ENCODE measurements at places on chromosomes 13 and 19. TPM values are rescaled to one million over a fixed set of nuclear protein-coding genes. Genes with fewer than 3 reads are reported as not detected.

KIR2DL3 gene
- not detected for total RNA-seq

NUMBL gene
- 22.0 TPM for total RNA-seq

DNA sequence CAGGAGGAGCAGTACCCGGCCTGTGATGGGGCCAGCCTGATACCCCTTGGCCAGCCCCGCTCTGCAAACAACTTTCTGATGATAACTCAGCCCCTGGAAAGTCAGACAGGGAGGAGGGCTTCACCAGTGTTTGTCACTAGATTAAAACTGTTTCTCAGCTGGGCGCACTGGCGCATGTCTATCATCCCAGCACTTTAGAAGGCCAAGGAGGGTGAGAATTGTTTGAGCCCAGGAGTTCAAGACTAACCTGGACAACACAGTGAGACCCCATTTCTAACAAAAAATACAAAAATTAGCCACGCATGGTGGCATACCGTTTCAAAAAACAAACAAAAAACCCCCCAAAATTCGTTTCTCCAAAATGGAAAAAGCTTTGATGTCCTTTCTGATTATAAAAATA, 5.5 kb upstream of the CERS1 start:
- DNase-seq: no peak
- peaks cover 2% of the 10 kb centered on the region for H3K36me3 ChIP-seq
- H3K4me1 ChIP-seq: no peaks in the 10 kb centered on the region
- no peak overlapping the region for H3K4me3 ChIP-seq
- H3K27ac ChIP-seq: no peak overlapping the region
- H3K27me3 ChIP-seq: peaks cover 4% of the 10 kb centered on the region

GRCh38 chr19:50333737-50334617, 4.8 kb upstream of the KCNC3 start:
- H3K27ac ChIP-seq: no peak overlapping the region
- peak overlapping the region; percentile 32 for H3K4me3 ChIP-seq
- peaks cover 15% of the 10 kb centered on the region for H3K4me1 ChIP-seq
- peak; percentile 82 for DNase-seq

GRCh38 chr19:10217085-10217484, 14.0 kb downstream of the S1PR2 start:
- H3K27ac ChIP-seq: no peak overlapping the region
- H3K4me1 ChIP-seq: no peaks in the 10 kb centered on the region
- DNase-seq: no peak
- H3K27me3 ChIP-seq: no peaks in the 10 kb centered on the region
- H3K36me3 ChIP-seq: no peaks in the 10 kb centered on the region
- no peak overlapping the region for H3K4me3 ChIP-seq

DNA sequence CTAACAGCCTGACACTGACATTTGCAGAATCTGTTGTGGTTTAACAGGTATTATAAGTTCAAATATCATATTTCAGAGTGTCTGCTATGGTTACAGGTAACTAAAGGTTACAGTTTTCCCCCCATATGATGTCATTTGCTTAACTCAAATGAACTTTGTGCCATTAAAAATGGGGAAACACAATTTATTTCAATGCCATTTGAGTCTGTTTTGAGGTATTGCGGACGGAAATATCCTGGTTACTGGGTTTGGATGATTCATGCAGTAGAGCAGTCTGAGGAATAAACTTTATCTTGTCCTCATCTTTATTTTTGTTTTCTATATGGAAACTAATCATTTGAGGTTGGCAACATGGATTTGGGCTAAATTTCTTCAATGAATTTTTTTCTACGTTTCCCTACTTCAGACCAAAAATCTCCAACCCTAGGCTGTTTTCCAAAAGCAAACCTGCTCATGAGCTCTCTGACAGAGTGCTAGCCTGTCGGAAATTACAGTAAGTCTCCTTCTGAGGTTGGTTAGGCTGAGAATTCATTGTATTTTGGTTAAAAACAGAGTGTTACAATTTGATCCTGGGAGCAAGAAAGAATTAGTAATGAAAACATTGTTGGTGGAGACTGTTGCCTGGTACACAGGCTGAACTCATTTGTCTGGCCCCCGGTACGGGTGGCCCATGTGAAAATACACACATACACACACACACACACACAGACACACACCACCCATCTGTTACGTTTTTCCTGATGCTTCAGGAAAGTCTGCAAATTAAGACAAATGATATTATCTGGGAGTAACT, 66.1 kb downstream of the AKAP11 start:
- no peaks in the 10 kb centered on the region for H3K36me3 ChIP-seq
- no peak overlapping the region for H3K27ac ChIP-seq
- H3K4me3 ChIP-seq: no peak overlapping the region
- no peaks in the 10 kb centered on the region for H3K4me1 ChIP-seq
- DNase-seq: no peak

GRCh38 chr19:40241809-40242384, 15.4 kb upstream of the CCNP start:
- peaks cover 3% of the 10 kb centered on the region for H3K36me3 ChIP-seq
- no peak overlapping the region for H3K27ac ChIP-seq
- H3K27me3 ChIP-seq: no peaks in the 10 kb centered on the region
- no peak for DNase-seq
- H3K4me3 ChIP-seq: no peak overlapping the region

DNA sequence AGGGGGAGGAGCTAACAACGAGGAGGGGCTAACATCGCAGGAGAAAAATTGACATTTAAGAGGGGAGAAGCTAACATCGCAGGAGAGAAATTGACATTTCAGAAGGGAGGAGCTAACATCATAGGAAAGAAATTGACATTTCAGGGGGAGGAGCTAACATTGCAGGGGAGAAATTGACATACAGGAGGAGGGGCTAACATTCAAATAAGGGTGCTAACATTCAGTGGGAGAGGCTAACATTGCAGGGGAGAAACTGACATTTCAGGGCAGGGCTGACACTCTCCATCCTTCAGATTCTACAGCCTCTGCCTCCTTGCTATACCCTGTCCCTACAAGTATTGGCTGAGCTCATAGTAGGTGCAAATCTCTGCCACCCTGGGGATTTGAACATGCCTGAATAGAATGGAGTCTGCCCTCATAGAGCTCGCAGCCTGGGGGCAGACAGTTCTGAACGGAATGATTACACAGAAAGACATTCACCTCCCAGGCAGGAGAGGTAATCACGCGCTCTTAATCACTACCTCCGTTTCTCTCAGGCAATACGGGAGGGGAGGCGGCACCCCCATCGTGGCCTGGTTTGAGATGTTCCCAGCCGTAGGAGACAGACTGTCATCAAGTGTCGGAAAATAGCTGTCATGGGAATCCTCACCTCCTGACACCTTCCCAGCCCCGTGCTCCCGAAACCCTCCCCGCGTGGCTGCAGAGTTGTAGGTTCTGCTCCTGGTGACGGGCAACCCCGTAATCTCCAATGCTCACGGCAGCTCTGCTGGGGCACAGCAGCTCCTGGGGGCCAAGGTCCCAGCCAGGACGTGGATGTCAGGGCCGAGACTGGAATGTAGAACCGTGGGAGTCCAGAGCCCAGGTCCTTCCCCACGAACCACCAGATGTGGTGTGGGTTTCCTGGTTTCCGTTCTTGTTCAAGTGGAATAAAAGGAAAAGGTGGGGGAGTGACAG, 9.5 kb downstream of the GPR32 start:
- H3K4me1 ChIP-seq: no peaks in the 10 kb centered on the region
- DNase-seq: no peak
- H3K27me3 ChIP-seq: peaks cover 13% of the 10 kb centered on the region
- H3K4me3 ChIP-seq: no peak overlapping the region

- H3K27ac ChIP-seq: peak within 1 kb of the TSS; percentile 24
- H3K4me3 ChIP-seq: peak within 1 kb of the TSS; percentile 27
- no peak for DNase-seq
- no peaks in the 10 kb centered on the region for H3K36me3 ChIP-seq
- no peaks in the 10 kb centered on the region for H3K4me1 ChIP-seq
- no peaks in the 10 kb centered on the region for H3K27me3 ChIP-seq
These were observed at the start of gene DENND1C for GRCh38 chr19:6481541-6482342. Gene DENND1C, minus strand, starts transcription at chr19:6481787. Its CDS starts 92 bp downstream, at chr19:6481695.

GRCh38 chr13:114173272-114173671, 5.8 kb upstream of the CFAP97D2 start:
- no peaks in the 10 kb centered on the region for H3K36me3 ChIP-seq
- H3K4me1 ChIP-seq: no peaks in the 10 kb centered on the region
- H3K27ac ChIP-seq: no peak overlapping the region
- no peak for DNase-seq
